Progenitor cell of endocrine pancreas (in vitro differentiated cells): ENCODE measurements at places on chromosomes 6 and 20.

DNA sequence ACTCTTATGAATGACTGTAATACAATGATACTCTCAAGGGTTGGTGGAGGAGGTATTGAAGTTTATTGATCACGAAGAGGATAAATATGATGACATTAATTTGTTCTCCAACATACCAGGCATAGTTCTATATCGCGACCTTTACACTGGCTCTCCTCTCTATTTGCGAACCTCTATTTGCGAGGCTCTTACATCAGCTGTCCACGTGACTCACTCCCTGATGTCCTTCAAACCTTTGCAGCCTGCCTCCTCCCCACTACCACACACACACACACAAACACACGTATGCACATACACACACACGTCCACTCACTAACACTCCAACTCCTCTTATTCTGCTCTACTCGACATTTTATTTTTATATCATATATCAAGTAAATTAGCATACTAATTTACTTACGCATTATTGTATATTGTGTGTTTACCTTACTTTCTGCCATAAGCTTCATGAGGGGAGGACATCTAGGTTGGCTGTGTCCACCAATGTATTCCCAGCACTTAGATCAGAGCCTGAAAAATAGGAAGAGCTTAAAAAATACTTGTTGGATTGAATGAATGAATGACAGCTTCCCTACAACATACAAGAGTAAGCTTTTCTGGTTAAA, 53.3 kb upstream of the TNFRSF21 start:
- no peak for DNase-seq

- no peak for DNase-seq
Measured at GRCh38 chr6:25065666-25066065, 129.9 kb upstream of the RIPOR2 start.

DNA sequence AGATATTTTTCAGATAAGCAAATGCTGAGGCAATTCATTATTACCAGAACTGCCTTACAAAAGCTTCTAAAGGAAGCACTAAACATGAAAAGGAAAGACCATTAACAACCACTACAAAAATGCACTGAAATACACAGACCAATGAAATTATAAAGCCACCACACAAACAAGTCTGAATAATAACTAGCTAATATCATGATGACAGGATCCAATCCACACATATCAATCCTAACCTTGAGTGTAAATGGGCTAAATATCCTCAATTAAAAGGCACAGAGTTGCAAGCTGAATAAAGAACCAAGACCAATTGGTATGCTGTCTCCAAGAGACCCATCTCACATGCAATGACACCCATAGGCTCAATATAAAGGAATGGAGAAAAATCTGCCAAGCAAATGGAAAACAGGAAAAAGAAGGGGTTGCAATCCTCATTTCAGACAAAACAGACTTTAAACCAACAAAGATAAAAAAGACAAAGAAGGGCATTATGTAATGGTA, 58.0 kb upstream of the PHIP start:
- no peak for DNase-seq

DNA sequence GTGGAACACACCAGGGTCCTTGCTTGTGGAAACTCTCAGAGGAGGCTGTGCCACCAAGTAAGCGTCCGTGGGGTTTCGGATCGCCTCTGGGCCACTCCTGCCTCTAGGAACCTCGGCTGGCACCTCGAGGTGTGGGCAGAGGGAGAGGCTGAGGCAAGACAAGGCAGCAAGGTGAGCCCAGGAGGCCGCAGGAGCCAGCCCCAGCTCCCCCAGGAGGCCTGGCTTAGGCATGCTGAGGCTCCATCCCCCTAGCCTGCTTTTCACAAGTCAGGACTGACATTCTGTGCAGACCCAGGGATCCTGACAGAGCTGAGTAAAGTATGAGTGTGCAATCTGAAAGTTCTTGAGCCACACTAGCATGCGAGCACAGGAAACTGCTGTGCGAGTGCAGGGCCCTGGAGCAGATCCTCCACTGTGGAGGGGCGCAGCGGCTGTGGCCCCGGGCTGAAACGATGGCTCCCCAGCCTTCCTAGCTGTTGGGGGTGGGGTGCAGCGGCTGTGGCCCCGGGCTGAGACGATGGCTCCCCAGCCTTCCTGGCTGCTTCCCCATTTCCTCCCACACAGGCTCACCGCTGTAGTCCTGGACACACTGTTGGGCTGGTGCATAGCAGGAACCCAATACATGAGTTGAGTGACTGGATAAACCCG, 75.2 kb upstream of the CD93 start:
- no peak for DNase-seq

DNA sequence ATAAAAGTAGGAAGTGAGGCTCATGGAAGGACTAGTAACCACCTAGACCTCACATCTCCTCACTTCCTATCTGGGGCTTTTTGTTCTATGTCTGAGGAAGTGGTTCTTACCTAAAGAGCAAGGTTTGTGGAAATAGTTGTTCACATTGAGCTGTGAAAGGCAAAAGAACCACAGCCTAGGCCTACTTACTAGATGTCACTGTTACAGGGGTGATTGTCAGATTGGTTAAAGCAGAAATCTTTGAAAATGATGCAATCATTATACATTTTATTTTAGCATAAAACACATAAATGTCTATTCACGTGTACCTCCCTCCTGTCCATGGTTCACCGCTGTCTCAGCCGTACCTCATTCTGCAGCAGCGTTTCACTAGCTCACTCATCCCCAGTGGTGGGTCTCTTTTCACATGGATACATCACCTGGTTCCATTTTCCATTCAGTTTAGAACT, 268.8 kb downstream of the TMEM242 start:
- DNase-seq: no peak

- DNase-seq: no peak
Measured at GRCh38 chr20:19903168-19903811, 113.9 kb upstream of the NAA20 start.

DNA sequence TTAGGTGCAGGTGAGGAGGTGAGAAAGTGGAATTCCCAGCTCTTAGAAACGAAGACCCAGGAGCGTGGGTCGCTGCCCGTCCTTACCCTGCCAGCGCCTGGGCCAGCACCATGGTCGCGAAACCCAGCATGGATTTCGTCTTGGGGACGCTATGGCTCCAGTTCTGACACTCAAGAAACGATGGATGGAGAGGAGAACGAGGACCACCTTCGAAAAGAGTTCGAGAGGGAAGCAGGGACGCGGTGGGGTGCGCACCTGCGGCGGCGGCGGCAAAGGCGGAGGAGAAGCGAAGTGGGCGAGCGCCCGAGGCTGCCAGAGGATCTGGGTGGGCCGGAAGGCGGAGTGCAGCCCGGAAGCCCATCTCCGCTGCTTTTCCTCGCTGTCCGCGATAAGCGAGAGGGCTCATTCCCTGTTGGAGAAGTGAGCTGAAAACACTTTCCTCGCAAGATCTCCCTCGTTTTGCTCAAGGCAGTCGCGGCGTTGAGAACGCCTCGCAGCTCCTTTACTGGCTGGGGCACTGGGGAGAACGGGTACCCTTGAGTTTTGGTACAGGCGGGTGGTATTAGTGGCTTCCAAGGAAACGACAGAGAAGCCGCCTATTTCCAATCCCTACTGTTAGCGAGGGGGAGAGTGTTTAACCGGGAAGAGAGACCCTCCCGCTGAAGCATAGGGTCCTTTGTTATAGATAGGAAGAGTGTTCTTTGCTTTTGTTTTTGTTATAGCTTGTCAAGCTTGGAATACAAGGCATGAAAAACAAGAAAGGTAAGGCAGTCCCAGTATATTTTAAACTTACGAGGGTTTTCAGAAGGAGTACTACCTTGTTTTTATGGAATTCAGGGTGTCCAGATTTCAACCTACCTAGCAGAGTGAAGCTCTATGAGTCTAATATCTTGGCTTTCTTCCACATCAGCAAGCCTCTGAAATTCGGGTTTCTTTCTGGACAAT, 109.5 kb downstream of the TRIM27 start:
- DNase-seq: no peak

DNA sequence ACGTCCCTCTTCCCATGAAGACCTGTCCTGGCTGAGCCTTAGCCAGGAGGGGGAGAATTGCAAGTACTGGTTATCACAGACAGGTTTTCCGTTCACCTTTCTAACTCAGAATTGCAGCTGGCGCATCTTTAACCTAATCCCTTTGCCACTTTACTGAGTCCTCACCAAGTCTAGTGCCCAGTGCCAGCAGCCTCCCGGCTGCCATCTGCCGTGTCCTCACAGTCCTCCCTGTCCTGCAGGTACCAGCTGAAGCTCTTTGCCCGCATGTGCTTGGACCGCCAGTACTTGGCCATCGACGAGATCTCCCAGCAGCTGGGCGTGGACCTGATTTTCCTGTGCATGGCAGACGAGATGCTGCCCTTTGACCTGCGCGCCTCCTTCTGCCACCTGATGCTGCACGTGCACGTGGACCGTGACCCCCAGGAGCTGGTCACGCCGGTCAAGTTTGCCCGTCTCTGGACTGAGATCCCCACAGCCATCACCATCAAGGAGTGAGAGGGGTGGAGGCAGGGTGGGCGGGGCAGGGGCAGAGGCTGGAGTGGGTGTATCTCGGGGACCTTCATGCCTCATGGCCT, 41.3 kb downstream of the UQCC2 start:
- no peak for DNase-seq

DNA sequence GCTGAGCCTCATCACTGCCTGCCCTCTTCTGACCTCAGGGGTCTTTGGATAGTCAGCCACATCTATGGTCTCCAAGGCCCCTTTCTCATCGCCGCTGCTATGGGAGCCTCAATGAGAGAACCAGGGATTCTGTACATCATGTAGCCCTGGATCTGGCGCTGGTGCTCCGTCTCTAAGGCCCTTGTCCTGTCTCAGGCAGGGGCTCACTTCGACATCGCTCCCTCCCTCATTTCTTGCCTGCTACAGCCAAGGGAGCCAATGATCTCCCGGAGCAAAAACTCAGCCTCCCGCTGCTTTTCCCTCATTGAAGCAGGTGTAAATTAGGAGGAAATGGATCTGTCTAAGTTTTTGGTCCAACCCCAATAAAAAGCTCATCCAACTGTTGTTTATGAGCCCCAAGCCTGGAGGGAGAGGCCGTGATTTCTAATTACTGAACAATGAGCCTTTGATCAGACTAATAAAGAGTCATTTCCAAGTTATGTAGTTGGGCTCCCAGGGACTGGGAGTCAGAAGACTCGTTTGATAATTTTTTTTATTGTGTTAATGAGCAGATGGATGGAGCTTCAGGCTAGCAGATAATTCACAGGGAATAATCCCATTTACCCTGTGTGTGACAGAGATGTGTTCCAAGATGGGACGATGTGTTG, 30.9 kb downstream of the LBP start:
- DNase-seq: no peak

- DNase-seq: no peak
Measured at GRCh38 chr20:53706008-53706465, 112.4 kb upstream of the ZNF217 start.

GRCh38 chr6:18081025-18081668, 41.3 kb downstream of the NHLRC1 start:
- no peak for DNase-seq

GRCh38 chr6:16683641-16684194, 77.5 kb downstream of the ATXN1 start:
- DNase-seq: no peak

- DNase-seq: no peak
Measured at GRCh38 chr6:35014786-35015185, 125.7 kb downstream of the ANKS1A start.

- DNase-seq: no peak
Measured at GRCh38 chr6:124995131-124995530, 32.9 kb downstream of the RNF217 start.

GRCh38 chr20:50540620-50541605, 30.7 kb downstream of the PTPN1 start:
- DNase-seq: no peak

DNA sequence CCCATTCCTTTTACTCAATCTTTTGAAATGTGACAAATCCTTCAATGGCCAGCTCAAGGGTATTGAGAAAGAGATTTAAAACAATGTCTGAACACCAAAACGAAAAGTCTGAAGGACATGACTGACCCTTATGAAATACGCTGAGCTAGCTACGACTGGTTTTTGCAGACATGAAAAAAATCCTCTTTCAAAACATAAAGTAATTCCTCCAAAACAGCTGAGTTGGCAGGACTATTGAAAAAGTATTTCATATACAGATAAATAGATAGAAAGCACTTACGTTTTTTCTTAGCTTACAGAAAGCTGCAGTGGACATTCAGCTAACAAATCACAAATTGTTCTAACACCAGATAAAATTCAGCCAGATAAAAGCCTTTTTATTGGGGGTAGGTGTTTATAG, 702.7 kb upstream of the AGPAT4 start:
- DNase-seq: no peak

GRCh38 chr6:140782941-140783340, 1349.8 kb upstream of the GJE1 start:
- DNase-seq: no peak

GRCh38 chr6:105991561-105992314, 94.4 kb upstream of the PRDM1 start:
- DNase-seq: no peak

GRCh38 chr6:9521152-9521530, 893.7 kb downstream of the TFAP2A start:
- no peak for DNase-seq

DNA sequence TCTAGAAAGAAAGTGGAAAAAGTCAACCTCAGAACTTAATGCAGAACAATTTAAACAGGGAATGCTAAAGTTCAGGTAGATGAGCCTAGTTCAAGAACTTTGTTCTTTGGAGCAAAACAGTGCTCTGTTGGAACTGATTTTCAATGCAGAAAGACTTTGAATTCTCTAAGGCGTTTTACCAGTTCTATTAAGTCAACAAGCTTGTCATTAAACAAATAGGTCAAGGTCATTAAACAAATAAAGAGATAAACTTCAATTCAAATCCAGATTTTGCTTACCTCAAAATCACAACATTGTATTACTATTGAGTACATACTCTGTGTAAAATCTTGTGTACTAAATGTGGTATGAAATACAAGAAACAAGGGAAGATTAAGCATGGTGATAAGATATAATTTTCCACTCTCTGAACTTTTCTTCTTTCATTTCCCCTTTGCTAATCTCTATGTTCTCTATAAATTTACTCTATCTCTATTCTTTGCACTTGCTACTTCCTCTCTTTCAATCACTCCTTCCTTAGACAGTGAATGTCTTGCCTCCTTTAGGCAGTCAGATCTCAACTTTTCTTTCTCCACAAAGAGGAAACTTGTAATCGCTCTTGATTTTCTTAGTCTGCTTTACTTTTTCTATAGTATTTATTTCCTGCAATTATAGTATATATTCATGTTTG, 160.8 kb upstream of the KHDRBS2 start:
- DNase-seq: no peak

DNA sequence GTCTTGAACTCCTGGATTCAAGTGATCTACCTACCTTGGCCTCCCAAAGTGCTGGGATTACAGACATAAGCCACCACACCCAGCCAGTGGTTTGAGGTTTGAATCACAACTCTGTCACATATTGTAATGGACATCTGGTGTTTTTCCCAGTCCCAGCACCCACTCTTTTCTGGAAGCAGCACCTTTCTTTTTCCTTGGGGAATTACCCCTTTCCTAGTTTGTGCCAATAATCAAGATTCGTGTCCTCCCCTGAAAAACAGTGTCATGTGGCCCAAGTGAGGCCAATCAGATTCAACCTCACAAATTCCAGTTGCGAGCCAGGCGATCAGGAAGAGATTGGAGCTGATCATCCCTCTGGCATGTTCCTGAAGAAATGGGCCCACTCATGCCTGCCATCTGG, 71.7 kb upstream of the SGK1 start:
- no peak for DNase-seq

- DNase-seq: no peak
Measured at GRCh38 chr20:40633123-40633850, 55.7 kb downstream of the MAFB start.

- no peak for DNase-seq
Measured at GRCh38 chr6:23656255-23657194, 469.5 kb upstream of the NRSN1 start.

- no peak for DNase-seq
Measured at GRCh38 chr6:39018103-39018502, 30.5 kb upstream of the GLP1R start.
